Testis (tissue), 5 donors: ENCODE measurements at places on chromosomes 16 and 17. TPM values are rescaled to one million over a fixed set of nuclear protein-coding genes. Genes with fewer than 3 reads are reported as not detected.

The SAP30BP gene
- 86.9 TPM for total RNA-seq

The C17orf67 gene
- total RNA-seq, result 5.3 TPM

- no peak overlapping the region for H3K27ac ChIP-seq
- H3K4me1 ChIP-seq, result no peaks in the 10 kb centered on the region
- no peak for DNase-seq
- H3K4me3 ChIP-seq, result no peak overlapping the region
Measured at GRCh38 chr17:80759377-80759673, 214.7 kb downstream of the RPTOR start.

DNA sequence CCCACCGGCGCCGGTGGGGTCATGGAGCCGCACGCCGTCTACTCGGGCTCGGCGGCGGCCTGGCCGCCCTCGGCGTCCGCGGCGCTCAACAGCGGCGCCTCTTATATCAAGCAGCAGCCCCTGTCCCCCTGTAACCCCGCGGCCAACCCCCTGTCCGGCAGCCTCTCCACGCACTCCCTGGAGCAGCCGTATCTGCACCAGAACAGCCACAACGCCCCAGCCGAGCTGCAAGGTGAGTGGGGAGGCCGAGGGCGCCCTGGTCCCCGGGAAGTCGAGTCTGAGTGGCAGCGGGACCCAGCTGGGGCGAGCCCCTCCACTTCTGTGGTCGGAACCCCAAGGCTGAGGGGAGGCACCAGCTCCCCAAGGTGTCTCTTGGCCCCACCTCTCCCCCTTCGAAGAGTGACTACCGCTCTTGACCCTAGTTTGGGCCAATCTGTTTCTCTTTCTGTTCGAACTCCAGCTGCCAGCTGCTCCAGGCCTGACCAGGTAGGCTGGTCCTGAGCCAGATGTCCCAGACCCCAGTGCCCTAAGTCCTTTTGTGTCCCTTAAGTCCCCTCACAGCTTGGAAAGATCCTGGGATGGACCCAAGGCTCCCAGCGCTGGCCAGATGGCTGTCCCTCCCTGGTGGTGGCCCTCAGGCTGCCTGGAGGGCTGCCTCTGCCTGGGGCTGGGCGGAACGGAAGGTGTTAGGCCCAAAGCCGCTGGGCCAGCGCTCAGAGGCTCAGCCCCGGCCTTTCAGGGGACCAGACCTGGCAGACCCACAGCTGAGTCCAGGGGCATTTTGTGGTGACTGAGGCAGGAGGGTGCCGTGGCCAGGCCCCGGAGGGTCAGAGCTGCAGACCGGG lies 1.2 kb downstream of the FOXF1 start:
- H3K27ac ChIP-seq, result no peak overlapping the region
- peak overlapping the region; percentile 64 for H3K4me3 ChIP-seq
- no peaks in the 10 kb centered on the region for H3K36me3 ChIP-seq

- H3K27ac ChIP-seq, result no peak overlapping the region
- H3K36me3 ChIP-seq, result no peaks in the 10 kb centered on the region
- no peak for DNase-seq
- H3K4me1 ChIP-seq, result peaks cover 5% of the 10 kb centered on the region
Measured at GRCh38 chr17:64779376-64780095, 117.4 kb upstream of the SMURF2 start.
